Stimulated activated CD4-positive, alpha-beta T cell treated with anti-CD3 and anti-CD28 coated beads, Interleukin-1b, Interleukin-23, amount 100 ng/mL, for 4 hours (primary cell): ENCODE measurements at places on chromosomes 7 and 10.

DNA sequence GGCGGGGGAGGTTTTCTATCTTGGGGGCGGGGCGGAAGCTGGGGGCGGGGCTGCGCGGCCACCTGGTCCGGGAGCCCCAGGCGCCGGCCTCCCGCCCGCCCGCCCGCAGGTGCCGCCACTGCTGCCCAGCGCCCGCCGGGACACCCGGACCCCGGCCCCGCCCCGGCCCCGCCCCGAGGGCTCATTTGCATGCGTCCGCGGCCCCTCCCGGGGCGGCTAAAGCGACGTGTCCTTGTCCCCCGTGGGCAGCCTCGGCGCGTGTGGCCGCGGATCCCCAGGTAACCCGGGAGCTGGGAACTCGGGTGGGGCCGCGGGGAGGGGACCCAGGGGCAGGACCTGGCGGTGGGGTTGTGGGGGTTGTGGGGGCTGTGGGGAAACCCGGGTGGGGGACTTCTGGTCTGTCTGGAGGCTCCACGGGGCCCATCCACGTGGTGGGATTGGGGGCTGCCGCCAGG lies at the start of gene BHLHA15:
Gene BHLHA15 (plus strand): TSS at position 219 of the 455 bp plus-strand sequence. CDS start 871 bp downstream, outside the sequence.
- peak; percentile 29 for DNase-seq

- DNase-seq: no peak
These were observed 46.1 kb downstream of the ITGB8 start for GRCh38 chr7:20376796-20377195.

DNA sequence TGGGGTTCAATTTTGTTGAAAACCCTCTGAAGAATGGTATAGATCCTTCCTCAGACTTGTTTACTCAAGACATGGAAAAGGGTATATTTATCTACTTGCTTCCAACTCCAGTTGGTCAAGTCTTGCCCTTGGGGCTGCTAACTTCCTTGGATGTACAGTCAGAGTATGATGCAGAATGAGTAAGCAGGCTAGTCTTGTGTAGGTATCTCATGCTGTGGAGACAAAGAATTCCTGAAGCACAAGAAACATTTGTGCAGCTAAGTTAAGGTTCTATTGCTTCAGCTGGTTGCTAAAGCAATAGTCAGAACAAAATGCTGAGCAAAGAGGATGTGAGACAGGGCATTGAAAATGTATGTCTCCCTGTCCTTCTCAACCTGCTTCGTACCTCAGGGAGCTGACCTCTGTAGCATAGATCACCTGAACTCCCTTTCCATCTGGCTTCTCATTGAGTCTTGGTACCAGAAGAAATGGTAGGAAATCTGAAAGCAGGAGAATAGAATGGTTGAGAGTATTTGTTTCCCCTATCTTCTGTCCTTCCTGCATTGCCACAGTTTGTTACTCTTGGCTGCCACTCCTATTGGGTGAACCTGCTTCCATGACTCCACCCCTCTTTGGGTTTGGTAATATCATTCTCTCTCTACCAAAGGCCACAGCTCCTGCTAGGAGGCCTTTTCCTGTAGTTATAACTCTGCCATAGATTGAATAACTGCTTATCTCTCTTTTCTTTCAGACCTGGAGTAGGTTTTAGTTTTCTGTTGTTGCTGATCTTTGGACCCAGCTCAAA lies 346.0 kb downstream of the PHF14 start:
- DNase-seq: no peak

- no peak for DNase-seq
These were observed 76.7 kb downstream of the GPR26 start for GRCh38 chr10:123742751-123743440.
